ENCODE measurements at places on chromosomes 3 and 15.

- DNase-seq: no peak
These were observed 326.3 kb upstream of the ICE2 start for GRCh38 chr15:60804986-60805949.

- no peak for DNase-seq
These were observed 23.6 kb downstream of the HEG1 start for GRCh38 chr3:125032100-125032643.

- no peak for DNase-seq
These were observed 1.9 kb downstream of the ROBO1 start for GRCh38 chr3:79765911-79766310.

DNA sequence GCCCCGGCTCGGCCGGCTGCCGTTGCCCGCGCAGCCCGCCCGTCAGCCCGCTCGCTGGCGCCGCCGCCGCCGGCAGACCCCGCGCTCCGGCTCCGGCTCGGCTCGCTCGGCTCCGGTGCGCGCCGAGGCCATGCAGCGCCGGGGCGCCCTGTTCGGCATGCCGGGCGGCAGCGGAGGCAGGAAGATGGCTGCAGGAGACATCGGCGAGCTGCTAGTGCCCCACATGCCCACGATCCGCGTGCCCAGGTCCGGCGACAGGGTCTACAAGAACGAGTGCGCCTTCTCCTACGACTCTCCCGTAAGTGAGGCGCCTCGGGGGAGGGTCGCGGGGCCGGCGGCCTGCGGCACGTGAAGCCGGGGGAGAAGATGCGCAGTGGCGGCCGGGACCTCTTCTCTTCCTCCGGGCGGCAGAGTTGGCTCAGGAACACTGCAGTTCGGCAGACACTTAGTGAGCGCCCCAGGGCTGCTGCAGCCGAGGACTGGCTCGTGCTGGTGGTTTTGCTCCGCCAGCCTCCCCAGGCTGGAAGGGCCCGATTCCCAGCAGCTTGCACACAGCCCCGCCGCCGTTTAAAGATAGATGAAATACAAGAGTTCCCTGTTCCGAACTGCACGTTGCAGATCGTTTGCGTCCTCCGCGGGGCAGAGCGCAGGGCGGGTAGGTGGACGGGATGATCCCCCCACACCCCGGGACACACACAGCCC is 407 bp downstream of the USP13 start:
- DNase-seq: peak; percentile 41

DNA sequence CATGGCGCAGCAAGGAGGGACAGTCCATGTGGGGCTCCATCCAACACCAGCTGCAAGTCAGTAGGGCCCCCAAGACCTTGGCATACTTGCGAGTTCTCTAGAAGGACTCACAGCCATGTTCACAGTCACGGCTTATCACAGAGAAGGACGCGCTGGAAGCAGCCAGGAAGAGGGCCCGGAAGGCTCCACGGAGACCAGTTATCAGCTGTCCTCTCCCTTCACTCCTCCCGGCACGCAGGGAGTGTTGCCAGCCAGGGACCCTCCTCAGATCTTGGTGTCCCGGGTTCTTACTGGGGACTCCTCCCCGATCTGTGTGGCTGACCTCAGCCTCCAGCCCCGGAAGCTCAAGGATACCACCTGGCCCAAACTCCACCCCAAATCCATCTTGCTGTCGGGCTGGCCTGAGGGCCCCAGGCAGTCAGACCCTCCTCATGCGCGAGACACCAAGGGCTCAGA is 68.0 kb downstream of the SLTM start:
- no peak for DNase-seq

DNA sequence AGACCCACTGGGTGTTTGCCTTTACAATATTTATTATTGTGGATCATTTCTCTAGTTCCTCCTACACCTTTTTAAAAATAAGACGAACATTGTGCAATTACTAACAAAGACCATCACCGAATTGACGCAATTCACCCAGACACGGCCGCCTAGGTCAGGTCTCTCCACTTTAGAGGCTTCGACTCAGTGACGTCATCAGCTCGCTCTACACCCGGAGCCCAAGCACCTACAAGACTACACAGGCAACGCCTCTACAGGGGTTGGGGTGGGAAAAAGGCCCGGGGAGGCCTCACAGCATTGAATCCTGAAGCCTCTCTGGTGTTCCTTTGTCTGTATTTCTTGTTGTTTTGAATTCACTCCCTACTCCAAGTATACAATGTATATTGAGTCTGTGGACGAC is 16.6 kb downstream of the ZIC4 start:
- DNase-seq: no peak

DNA sequence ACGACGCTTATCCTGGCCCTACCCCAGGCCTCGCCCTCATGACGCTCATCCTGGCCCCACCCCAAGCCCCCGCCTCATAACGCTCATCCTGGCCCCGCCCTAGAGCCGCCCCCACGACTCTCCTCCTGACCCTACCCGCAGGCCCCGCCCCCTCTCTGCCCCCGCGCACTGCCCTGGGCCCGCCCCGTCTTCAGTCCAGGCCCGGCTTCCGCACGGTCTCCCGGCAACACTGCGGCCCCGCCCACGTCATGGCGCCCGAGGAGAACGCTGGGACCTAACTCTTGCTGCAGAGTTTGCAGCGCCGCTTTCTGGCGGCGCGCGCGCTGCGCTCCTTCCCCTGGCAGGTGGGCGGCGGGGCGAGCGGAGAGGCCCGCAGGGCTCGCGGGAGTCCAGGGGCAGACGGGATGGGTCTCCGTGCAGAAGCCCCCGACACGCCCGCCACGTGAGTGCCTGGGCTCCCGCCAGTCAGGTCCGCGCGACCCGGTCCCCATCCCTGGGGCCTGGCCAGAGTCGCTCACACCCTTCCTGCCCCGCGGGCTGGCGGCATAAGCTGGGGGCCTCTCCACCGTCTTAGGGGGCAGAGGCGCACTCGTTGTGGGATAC is 52.5 kb upstream of the ROPN1B start:
- DNase-seq: peak; percentile 93
